ENCODE measurements at places on chromosomes 1 and 21. TPM values are rescaled to one million over a fixed set of nuclear protein-coding genes. Genes with fewer than 3 reads are reported as not detected.

DNA sequence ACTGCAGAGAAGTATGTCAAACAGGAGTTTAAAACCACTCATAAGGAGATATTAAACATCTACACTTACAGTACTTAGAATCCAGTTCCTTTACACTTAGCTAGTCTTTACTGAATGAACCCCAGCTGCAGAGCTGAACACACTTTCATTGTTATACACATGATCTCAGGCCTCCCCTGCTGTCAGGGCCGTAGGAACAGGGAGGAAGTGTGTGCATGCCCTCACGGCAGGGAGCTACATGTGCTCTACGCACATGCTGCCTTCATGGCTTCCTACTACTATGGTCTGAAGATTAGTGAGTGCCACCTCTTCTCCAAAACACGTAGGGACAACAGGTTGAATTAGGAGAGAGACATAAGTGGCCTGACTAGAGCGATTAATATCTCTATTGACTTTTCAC lies 191.5 kb downstream of the SIPA1L2 start:
- DNase-seq: no peak

The ADAM30 gene
- total RNA-seq: not detected

The CD52 gene
- 8.1 TPM for total RNA-seq

- H3K4me1 ChIP-seq: no peaks in the 10 kb centered on the region
- no peaks in the 10 kb centered on the region for H3K36me3 ChIP-seq
- H3K27ac ChIP-seq: no peak overlapping the region
Observed at GRCh38 chr1:92985101-92985500, 23.8 kb upstream of the DIPK1A start.

DNA sequence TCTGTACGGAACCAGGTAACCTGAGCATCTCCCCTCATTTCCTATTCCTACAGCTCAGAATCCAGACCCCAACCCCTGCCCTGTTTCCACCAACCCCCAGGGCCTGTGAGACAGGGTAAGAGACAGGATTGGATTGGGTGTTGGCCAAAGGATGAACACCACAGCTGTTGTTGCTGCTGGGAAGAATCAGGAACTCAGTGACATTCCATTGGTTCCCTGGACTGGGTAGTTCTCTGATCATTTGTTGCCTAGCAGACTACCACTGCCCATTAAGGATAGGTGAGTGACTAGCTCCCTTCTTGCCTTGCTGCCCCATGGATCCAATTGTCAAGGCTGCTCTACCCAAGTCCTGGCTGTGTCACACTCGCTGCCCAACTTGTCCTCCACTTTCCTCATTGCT lies 10.0 kb downstream of the NCSTN start:
- H3K27ac ChIP-seq: no peak overlapping the region
- H3K36me3 ChIP-seq: no peaks in the 10 kb centered on the region

DNA sequence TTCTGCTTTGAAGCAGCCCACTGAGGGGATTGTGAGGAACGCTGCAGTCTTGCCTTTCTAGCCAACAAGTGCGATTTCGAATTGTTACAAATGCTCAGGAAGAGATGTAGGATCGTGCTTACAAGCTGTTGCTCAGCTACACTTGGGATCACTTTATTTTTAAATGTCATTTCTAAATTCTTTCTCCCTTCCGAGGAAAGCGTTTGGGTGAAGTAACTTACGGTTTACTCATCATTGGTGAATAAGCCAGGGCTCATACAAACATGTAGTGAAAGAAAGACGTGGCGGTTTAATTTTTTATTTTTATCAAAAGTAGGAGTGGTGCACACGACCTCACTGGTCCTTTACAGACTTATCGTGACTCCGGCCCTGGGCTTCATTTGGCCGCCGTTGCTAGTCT lies 386.6 kb downstream of the KIF26B start:
- no peak overlapping the region for H3K4me3 ChIP-seq
- H3K4me1 ChIP-seq: no peaks in the 10 kb centered on the region
- no peaks in the 10 kb centered on the region for H3K36me3 ChIP-seq
- no peaks in the 10 kb centered on the region for H3K27me3 ChIP-seq

DNA sequence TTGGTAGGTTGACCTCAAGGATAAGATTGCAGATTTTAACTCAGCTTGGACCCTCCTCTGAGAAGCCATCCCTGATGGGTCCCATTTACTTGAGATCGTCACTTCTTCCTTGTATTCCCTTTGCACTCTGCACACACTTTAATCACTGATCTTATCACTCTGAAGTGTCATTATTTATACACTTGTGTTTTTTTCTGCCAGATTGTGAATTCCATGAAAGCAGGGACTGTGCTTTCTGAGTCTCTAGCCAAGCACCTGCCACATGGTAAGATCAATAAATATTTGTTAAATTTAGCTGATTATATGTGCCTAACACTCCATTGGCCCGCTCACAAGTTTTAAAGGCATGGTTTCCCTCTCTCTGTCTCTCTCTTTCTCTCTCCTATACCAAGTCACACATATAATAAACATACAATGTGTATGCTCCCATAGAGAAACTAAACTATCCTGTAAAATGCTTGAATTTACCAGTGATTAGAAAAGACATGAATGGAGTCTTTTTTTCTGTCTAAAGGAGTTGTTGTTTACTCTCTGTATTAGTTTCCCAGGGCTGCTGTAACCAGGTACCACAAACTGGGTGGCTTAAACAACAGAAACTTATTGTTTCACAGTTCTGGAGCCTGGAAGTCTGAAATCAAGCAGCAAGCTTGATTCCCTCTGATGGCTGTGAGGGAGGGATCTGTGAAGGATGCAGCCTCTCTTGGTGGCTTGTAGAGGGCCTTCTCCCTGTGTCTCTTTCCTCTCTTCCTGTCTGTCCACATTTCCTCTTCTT lies 105.2 kb upstream of the GADD45A start:
- H3K36me3 ChIP-seq: no peaks in the 10 kb centered on the region
- no peaks in the 10 kb centered on the region for H3K4me1 ChIP-seq

The CCDC28B gene
- total RNA-seq: 12.9 TPM

GRCh38 chr1:50354813-50355212 lies 68.4 kb downstream of the DMRTA2 start:
- DNase-seq: no peak
- H3K27me3 ChIP-seq: no peaks in the 10 kb centered on the region
- no peaks in the 10 kb centered on the region for H3K36me3 ChIP-seq
- no peak overlapping the region for H3K27ac ChIP-seq
- H3K4me1 ChIP-seq: no peaks in the 10 kb centered on the region

DNA sequence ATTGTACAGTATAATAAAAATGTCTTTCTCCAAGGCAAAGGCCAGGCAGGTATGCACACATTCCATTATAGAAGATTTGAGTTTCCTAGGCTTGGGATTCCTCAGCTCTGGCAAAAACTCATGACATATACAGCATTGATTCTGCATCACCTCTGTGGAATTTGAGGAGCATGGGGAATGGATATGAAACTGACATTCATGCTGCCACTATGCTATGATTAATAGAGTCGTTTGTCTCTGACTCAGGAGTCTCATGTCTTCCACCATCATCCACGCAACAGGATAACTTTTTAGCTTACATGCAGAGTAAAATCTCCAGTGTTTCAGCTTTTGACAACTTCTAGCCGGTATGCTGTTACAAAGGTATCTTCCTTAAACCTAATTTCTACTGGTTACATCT lies 49.8 kb upstream of the ADORA3 start:
- H3K27me3 ChIP-seq: no peaks in the 10 kb centered on the region
- H3K36me3 ChIP-seq: no peaks in the 10 kb centered on the region
- H3K27ac ChIP-seq: peak overlapping the region; percentile 54
- H3K4me1 ChIP-seq: no peaks in the 10 kb centered on the region
